ENCODE measurements at places on chromosomes 3 and 15.

GRCh38 chr3:126858887-126859286 lies 124.0 kb upstream of the PLXNA1 start:
- peak; percentile 97 for DNase-seq

DNA sequence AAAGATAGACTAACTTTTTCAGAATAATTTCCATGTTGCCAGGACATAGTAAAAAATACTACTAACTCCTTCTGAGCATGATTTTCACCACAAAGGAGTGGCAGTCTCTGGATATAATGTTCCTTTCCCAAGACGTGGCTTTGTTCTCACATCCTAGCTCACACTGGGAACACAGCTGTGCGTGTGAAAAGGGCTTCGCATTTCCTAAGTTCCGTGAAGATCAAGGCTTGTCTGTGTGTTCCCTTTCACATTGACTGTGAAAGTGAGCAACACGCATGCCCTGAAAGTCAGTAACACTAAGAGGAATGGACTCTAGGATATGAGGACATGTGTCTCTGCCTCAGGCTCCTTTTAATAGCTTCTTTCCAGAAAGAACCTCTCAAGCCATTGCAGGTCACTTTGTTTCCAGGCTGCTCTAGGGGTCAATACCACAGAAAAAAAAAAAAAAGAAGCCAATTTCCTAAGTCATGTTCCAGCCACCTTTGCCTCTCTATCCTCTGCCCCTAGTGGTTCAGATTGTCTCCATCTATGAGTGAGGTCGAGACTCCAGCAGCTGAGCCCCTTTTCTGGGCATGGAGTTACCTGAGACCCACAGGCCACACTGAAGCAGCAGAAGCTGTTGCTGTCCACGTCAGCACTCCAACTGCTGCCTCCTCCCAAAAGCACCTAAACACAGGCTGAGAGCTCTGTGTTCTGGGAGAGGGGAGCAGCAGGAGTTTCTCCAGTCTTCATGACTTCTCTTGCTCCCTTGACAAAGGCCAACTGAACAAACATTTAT lies 355.9 kb downstream of the RSL24D1 start:
- no peak for DNase-seq

- DNase-seq = peak; percentile 91
These were observed 18.3 kb downstream of the TMED3 start for GRCh38 chr15:79329171-79329611.

- DNase-seq = no peak
These were observed 132.6 kb downstream of the ATP1B3 start for GRCh38 chr3:142009029-142009428.

DNA sequence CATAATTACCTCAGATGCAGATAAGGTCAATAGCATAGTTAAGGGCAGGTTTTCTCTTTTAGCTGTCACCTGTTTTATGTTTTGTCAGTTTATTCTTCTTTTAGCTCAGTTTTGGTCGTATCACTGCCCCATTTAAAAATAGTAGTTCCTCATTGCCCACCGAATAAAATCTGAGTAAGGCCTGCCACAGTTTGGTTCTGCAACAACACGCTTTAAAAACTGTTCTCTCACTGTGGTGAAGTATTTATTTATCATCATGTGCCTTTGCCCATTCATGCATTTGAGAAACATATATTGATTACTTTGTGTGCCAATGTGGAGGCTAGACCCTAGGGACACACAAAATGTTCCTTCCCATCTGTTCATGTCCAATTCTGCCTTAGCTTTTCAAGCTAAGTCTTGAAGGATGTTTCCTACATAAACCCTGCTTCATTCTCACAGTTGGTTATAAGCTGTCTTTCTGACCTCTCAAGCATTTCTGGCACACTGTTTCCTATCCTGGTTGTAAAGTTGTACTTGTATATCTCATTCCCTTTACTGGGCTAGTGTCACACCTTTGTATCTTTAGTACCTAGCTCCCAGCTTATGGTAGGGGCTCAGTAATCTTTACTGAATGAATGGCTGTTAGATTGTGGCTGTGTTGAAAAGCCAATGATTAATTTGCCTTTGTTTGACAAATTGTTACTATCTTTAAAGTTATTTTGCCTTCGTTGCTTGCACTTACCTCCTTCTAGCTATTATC lies 23.9 kb downstream of the AKAP13 start:
- DNase-seq = no peak

GRCh38 chr15:100944244-100944895 lies 25.2 kb downstream of the LRRK1 start:
- DNase-seq = no peak

GRCh38 chr3:150682279-150682678 lies 21.4 kb downstream of the ERICH6 start:
- DNase-seq = peak; percentile 21
